ENCODE measurements at places on chromosomes 5 and 9.

- no peak for DNase-seq
Measured at GRCh38 chr5:141806626-141807025, 71.6 kb downstream of the PCDH1 start.

- no peak for DNase-seq
Measured at GRCh38 chr5:134207696-134208095, 18.2 kb downstream of the PPP2CA start.

DNA sequence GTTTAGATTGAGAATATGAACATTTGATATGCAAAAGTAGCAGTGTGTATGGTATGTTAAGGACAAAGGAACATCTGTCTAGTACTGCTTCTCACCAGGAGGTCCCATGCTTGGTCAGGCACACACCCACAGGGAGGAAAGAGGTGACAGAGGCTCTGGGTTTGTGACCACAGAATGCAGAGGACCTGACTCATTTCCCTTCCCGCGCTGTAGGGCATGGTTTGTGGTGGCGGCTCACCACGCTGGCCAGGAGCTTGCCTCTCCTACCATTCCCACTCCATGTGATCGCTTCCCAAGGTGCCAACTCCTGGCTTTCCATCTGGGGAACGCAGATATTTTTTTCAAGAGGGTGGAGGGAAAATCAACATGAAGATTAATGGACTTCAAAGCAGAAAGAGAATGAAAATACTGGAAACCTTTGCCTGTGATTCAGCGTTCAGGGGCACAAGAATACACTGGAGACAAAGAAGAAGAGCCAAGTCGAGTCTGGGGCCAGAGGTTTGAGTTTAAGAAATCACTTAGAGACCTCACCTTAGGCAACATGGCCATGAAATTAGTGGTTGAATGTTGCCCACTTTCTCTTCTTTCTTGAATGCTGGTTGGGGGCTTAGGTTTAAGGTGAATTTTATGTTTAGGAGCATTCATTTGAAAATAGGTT, 477.8 kb downstream of the CCDC171 start:
- DNase-seq: peak; percentile 41

GRCh38 chr9:21060919-21061561, 16.7 kb downstream of the IFNB1 start:
- DNase-seq: no peak

DNA sequence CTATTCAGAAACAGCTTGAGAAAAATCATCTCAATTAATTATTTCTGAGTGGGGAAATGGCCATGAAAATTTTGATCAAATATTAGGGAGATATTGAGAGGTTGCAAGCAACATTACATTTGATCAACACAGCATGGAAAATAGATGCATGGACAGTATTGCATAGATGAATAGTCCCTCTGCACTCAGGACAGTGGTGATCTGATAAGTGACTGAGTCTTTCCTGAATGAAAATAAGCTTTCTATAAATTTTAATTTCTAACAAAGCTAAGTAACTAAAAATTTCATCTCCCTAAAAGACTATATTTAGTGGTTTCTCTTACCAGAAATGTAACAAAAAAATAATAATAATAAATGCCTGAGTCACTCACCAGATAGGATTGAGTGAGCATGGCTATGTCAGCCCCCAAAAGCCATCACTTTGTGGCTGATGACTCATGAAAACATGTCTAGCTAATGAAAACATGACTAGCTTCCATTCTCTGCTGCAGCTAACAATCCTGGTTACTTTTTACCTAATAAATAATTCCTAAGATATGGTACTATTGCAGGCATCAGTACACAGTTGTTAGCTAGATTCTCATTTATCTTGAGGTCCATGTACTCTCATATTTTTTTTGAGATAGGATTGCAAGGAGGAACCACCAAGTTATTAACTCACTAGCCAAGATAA, 1294.8 kb upstream of the ACO1 start:
- DNase-seq: no peak

GRCh38 chr5:7207979-7208378, 188.0 kb upstream of the ADCY2 start:
- DNase-seq: no peak

GRCh38 chr5:58484505-58484904, 6.7 kb upstream of the GAPT start:
- no peak for DNase-seq

All from activated naive CD4-positive, alpha-beta T cell treated with anti-CD3 and anti-CD28 coated beads, Interleukin-2, amount 50 U/mL, for 72 hours (primary cell).